Right forelimb (tissue), 1 donor: ENCODE measurements at places on chromosomes 6 and 20.
A peak's percentile ranks its signal among the peaks of the same experiment; 100 is the strongest.

DNA sequence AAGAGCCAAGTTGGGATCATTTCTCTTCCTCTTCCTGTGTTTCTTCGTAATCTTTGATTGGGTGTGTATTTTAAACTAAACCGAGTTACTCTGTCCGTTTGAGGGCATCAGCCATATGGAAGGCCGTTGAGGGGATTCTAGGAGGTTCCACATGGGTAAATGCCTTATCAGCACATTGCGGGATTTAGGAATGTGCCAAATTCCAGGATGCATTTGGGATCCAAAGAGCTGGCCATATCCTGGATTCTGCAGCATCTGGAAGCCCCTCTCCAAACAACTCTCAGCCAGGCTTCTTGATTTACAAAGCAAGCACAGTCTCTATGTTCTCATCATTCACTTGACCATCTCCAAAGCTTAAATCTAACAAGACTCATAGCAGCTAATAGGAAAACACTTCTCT lies 67.6 kb upstream of the RIN2 start:
- no peak for DNase-seq

GRCh38 chr6:165571068-165571682 lies 91.9 kb downstream of the PDE10A start:
- DNase-seq = no peak

DNA sequence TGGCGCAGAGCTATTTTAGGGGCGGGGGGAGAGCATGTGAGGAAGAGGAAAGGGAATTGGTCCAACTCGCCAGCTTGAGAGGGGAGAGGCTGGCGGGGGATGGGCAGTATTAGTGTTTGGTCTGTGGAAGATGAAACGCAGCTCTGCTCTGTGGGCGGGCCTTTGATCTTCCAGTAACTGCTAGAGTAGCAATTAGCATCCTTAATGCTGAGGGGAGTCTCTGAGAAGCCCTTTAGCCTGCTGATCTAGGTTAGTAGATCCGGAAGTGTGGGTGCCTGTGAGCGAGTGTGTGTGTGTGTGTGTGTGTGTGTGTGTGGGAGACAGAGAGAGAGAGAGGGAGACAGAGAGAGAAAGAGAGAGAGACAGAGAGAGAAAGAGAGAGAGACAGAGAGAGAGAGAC lies 117.2 kb upstream of the BACH2 start:
- no peak for DNase-seq

DNA sequence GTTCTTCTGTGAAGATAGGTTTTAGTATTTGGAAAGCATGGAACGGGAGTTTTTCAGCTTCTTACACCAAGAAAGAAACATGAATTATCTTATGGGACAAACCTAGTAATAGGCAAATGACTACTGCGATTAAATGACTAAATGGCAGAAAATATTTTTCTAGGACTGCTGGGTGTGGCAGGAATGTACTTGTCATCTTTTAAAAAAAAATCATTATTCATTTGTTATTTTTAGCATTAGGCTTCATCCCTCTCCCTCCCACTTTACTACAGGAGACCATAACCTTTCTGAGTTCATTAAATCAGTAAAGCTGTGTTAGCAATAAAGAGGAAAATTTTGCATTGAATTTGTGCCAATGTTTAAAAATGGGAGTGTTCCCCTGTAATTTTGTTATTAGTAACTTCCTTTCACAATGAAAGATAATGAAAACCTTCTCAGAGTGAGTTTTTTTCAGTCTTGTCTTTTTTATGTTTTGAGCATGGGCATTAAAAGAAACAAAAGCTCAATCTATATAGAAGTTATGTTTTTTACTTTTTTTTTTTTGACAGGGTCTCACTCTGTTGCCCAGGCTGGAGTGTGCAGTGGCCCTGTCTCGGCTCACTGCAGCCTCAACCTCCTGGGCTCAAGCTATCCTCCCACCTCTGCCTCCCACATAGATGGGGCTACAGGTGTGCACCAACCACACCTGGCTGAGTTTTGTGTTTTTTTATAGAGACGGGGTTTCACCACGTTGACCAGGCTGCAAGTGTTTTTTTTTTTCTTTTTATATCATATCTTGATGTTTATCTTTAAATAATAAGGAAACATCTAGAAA lies 105.6 kb upstream of the CLDN20 start:
- no peak for DNase-seq

- DNase-seq = no peak
Observed at GRCh38 chr20:41142245-41142644, 4.9 kb downstream of the PLCG1 start.

DNA sequence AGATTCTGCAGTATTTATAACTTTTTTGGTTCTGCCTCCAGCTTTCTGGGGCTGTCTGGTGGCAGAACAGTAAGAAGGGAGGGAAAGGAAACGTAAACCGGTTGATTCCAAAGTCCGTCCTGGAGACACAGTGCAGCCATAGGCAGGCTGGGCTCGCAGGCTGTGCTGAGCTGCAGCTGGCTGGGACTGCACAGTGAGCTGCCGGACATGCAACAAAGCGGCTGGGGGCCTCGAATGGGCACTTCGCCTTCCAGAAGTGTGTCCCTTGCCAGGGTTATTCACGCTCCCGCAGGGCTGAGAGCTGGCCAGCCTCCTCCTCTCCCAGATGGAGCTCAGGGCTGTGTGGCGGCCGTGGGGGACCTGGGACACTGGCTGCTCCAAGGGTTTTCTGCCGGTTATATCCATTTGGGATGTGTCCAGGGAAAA lies 78.1 kb upstream of the CD93 start:
- DNase-seq = peak; percentile 65

DNA sequence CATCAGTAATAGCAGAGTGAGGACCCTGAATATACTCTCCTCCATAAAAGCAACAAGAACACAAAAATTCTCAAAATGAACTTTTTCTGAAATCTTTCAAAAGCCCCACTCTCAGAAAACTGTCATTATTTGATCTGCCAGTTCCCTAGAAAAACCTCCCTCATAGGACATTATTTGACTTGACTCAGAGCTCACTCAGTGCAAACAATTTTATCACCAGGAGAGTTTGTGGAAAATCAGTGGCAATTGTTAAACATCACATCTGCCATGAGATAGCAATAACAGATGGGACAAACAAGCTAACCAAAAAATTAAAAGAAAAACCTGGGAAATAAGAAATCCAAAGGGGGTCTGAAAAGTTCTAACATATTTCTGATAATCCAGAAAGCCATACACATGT lies 100.0 kb downstream of the ATG5 start:
- no peak for DNase-seq

- DNase-seq = no peak
Observed at GRCh38 chr6:34030831-34031624, 114.9 kb downstream of the GRM4 start.

DNA sequence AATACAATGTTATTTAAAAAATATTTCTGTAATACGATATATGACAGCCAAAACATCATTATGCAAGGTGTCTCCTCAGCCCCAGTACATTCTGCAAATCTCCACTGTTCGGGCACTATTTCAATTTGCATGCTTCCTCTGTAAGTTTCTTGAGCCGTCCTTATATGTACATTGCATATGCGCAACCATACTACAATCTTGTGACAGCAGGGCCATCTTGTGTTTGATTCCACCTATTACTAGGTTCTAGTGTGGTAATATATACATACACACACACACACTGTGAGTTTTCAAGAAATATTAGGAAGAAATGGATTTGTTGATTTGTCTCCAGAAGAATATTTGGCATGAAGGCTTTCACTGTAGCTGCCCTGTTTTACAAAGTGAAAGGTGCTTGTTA lies 9.8 kb downstream of the LYRM4 start:
- DNase-seq = no peak
